ENCODE measurements at places on chromosomes 12 and 14. TPM values are rescaled to one million over a fixed set of nuclear protein-coding genes. Genes with fewer than 3 reads are reported as not detected.

DNA sequence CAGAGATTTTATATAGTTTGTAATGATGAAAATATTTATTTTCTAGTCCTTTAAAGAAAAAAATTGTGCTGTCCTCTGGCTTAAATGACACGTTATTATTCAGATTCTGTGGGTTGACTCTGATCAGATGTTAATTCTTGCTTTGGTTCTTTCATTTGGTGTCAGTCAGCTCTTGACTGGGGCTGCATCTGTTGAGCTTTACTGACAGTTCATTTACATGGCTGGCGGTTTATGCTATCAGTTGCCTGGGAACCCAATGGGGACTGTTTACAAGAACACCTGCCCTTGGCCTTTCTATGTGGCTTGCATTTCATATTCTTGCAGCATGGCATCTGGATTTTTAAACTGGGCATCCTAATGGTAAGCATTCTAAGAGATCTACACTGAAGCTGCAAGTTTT lies 667.1 kb upstream of the FBXO33 start:
- no peak for DNase-seq

- no peak for DNase-seq
Measured at GRCh38 chr14:65465584-65465983, 53.1 kb downstream of the FUT8 start.

DNA sequence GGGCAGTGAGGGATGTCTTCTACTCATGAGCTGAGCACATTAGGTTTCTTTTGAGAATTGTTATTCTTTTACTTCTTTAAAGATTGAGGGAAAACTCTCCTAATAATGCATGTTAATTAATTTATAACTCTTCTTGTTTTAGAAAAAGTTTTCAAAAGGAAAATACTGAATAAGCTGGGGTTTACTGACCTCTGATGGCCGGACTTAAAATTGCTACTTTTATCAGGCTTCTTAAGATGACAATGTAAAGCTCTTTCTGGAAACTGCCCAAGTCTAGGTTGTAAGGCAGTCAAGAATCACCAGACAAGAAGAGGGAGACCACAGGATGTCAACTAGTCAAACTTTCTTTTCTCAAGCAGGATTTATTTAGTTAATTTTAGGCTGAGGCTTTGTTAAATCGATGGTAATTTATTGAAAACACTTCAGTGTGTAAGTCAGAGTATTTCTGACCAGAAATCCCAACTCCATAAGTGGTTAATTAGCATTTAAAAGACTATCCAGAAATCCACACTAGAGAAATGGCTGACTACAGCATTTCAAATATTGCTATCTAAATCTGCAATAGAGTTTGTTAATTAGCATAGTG lies 82.1 kb downstream of the AVPR1A start:
- DNase-seq: no peak

GRCh38 chr14:30842431-30842830 lies 31.9 kb upstream of the COCH start:
- no peak for DNase-seq

GUCY2C gene
- total RNA-seq: 52.2 TPM

WDHD1 gene
- total RNA-seq: 5.8 TPM

All from colonic mucosa (tissue), 4 donors.